Activated naive CD8-positive, alpha-beta T cell treated with anti-CD3 and anti-CD28 coated beads, Interleukin-2, amount 10 ng/mL, durations not matched to agents 7 days and 5 days (primary cell): ENCODE measurements at places on chromosomes 2 and 18. TPM values are rescaled to one million over a fixed set of nuclear protein-coding genes. Genes with fewer than 3 reads are reported as not detected.

DNA sequence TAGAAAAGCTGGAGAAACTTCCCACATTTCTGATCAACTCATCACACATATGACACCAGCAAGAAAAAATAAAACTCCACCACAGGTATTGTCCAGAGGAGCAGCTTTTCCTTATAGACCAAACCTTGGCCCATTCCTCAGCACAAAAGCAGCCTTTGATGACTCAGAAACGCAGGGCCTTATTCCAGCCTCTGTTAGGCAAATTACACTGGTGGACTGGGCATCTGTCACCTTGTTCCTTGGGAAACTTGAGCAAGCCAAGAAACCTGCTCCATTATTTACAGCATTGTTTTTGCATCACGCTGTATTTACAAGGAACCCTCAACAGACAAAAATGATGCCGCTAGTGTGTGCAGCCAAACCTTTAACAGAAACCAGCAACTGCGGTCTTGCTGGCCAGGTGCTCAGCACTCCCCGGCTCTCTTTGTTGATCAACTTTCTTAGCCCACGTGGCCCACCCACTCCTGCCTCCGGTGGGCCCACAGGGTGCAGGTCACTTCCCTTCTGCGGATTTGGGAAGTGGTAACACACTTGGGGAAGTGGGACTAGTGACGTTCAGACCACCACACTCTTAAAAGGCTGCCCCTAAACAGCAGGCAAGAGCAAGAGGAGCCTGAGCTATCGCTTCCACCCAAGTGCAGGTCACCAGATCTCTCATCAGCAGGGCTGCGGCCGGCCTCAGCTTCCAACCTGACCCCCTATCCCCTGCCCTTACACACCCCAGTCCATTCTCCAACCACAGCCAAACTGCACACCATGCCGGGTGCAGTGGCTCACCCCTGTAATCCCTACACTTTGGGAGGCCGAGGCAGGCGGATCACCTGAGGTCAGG, 1.5 kb downstream of the AP1S3 start:
- H3K4me1 ChIP-seq: peaks cover 22% of the 10 kb centered on the region
- DNase-seq: peak; percentile 47
- peak overlapping the region; percentile 96 for H3K4me3 ChIP-seq

GRCh38 chr2:161613161-161613560, 11.1 kb upstream of the SLC4A10 start:
- no peak overlapping the region for H3K4me3 ChIP-seq
- H3K36me3 ChIP-seq: no peaks in the 10 kb centered on the region
- no peaks in the 10 kb centered on the region for H3K4me1 ChIP-seq
- no peak overlapping the region for H3K27ac ChIP-seq
- H3K27me3 ChIP-seq: peaks cover 24% of the 10 kb centered on the region
- DNase-seq: no peak

DNA sequence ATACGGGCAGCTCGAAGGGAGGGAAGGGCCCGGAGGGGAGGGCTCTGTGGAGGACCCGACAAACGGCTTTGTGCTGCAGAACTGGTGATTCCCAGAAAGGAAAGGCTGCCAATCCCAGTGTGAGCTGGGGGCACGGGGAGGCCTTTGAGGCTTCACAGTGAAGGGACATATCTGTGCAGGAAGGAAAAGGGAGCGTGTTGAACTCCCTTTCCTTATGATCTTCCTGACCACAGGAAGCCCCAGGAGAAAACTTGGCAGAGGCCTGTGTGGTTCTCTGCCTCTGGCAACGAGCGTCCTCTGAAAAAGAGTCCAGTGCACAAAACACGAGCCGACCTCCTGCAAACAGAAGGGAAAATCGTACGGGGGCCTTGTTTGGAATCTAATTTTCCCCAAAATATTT, 683.5 kb upstream of the SALL3 start:
- H3K4me3 ChIP-seq: no peak overlapping the region
- no peaks in the 10 kb centered on the region for H3K36me3 ChIP-seq
- H3K27ac ChIP-seq: no peak overlapping the region
- H3K4me1 ChIP-seq: no peaks in the 10 kb centered on the region
- no peaks in the 10 kb centered on the region for H3K27me3 ChIP-seq

- DNase-seq: no peak
- H3K36me3 ChIP-seq: no peaks in the 10 kb centered on the region
- no peak overlapping the region for H3K4me3 ChIP-seq
These were observed 162.1 kb downstream of the ZEB2 start for GRCh38 chr2:144357623-144358373.

DNA sequence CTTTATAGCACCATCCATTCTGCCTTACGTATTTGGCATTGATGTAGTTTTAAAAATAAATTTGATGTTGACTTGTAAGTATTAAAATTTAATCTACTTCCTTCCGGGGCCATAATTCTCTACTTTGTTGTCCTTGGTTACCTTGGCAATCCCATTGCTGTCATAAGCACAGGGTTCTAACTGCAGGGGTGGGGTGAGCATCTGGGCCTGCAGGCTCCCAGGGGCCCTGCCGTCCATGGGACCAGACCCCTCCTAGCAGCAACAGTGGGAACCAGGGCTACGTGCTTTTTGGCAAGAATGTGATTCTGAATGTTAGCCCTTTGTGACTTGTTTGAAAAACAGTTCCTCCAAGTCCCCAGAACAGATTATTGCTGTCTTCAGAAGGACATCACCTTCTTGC, 4.9 kb downstream of the ASAP2 start:
- H3K36me3 ChIP-seq: no peaks in the 10 kb centered on the region
- H3K27ac ChIP-seq: no peak overlapping the region
- no peak for DNase-seq
- H3K4me3 ChIP-seq: no peak overlapping the region
- H3K4me1 ChIP-seq: peaks cover 2% of the 10 kb centered on the region

Gene ALPP
- total RNA-seq: not detected
